Stimulated activated CD4-positive, alpha-beta T cell treated with anti-CD3 and anti-CD28 coated beads, Interleukin-15, amount 100 ng/mL, for 24 hours (primary cell): ENCODE measurements at places on chromosomes 4 and X.

GRCh38 chrX:65821721-65822496 is 154.5 kb downstream of the MSN start:
- DNase-seq = peak; percentile 59

DNA sequence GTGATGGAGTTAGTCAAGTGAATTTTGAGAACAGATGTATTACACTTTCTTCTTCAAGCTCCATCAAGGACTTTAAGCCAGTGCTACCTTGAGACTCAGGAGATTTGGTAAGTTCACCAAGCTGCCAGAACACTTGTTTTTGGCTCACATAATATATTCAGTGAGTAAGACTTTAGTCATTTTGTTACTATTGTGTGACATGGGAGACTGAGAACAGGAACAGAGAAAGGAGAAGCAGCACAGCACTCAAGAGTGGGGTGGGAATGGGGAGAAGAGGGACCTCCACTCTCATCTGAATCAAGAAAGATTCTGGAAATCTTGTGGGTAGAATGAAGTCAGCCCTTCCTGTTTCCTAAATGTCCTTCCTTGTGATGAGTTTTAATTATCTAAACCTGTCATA is 87.3 kb upstream of the TET2 start:
- peak; percentile 23 for DNase-seq

- no peak for DNase-seq
Measured at GRCh38 chr4:76301775-76302162, 4.8 kb upstream of the STBD1 start.

DNA sequence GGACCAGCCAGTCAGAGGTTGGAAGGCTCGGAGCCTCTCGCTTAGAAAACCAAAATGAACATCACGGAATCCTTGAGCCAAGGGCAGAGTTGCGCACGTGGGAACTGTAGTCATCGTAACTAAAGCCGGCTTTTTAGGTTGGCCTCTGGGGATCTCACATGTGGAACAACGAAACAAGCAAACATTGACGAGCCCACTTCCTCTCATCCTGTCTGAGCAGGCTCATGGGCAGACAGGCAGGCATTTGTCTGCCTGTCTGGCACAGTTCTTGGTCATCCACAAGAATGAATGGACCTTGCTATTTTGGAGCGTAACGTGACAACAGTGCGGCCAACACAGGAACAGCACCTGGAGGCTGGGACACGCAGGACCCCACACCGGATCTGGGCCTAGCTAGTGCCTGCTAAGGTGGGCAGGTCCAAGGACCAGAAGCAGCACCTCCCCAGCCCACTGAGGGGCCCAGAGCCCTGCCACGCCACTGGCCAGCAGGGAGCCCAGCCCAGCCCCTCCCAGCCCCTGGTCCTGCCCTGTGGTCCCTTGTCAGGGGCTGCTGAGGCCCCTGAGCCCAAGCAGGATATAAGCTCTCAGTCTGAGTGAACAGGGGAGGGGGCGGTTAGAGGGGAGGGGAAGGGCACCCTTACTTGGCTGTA is 9.2 kb upstream of the TREX2 start:
- no peak for DNase-seq

- no peak for DNase-seq
Measured at GRCh38 chr4:78688366-78688765, 87.8 kb upstream of the BMP2K start.

DNA sequence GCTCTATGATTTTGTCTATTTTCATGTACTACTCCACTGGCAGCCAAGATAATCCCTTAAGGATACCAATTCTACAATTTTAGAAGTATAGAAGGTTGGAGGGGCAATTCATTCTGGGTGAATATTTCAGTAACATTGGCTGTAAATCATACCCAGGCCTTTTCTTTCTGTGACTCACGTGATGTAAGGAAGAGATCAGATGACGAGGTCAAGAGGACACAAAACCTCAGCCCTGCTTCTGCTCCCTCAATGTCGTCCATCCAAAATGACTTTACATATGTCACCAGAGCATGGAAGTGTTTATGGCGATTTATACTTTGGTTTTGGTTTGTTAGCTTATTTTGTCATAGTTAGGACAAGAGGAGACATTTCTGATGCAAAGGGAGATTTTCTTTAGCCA is 70.7 kb upstream of the SLC4A4 start:
- no peak for DNase-seq

- no peak for DNase-seq
Measured at GRCh38 chr4:78464265-78464664, 87.3 kb upstream of the ANXA3 start.

DNA sequence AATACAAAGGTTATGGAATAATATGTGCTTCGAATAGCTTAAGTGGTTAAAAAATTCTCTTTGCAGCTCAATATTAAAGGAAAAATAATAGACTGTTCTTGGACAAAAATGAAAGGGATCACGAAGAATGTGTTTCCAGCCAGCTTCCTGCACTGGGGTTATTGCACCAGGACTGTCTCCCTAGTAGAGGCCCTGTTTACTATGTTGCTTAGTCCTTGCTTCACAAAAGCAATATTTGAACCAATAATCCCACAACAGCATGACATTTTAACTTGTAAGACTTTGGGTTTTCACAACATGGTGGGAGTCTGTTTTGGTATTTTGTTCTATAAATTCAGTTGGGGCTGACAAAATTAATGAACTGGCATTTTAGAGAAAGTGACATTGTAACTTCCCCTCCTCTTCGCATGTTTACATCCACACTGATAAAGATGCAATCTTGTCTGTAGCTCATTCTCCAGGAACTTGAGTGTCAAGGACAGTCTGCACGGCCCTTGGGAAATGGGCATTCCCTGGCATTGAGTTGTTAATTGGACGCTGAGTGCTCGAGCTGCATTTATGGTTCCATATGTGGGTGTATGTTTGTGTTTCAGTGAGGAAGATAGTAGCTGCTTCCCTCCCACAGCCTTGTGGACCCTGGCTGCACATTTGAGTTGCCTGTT is 39.0 kb downstream of the SHROOM2 start:
- no peak for DNase-seq

GRCh38 chr4:17805580-17806155 is 4.9 kb downstream of the DCAF16 start:
- no peak for DNase-seq

GRCh38 chrX:74800062-74800461 is 125.2 kb downstream of the NEXMIF start:
- DNase-seq = no peak

DNA sequence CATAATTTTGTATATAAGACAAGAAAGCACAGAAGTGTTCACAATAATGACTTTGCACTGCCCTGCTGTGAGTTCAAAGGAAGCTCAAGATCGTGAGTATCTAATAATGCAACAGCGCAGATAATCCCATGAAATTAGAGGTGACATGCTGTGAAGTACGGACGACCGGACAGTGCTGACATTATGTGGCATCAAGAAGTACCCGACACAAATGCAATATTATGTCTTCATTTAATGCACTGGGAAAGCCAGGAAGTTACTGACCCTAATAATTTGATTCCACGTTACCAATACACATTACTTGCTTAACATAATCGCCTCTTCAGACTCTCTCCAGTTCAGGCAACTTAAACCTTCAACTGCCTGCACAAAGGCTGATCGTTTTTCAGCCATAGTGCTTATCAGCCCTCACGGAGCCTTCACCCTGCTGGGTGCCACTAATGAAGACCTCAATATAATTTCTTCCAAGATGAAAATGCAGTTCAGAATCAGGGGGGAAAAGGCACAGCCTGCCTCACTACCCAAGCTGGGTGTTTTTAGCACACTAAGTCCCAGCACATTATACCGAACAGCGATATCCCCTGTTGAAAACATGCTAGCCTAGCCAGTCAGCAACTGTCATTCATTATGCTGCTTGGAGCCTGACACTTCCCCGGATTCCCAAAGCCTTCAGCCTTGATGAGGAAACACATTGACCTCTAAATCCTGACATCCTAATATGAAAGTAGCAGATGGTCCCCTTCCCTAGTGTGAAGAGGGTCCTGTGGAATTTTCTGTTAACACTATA is 56.1 kb downstream of the SLC7A11 start:
- no peak for DNase-seq

GRCh38 chr4:144851948-144852347 is 206.0 kb downstream of the HHIP start:
- DNase-seq = no peak

DNA sequence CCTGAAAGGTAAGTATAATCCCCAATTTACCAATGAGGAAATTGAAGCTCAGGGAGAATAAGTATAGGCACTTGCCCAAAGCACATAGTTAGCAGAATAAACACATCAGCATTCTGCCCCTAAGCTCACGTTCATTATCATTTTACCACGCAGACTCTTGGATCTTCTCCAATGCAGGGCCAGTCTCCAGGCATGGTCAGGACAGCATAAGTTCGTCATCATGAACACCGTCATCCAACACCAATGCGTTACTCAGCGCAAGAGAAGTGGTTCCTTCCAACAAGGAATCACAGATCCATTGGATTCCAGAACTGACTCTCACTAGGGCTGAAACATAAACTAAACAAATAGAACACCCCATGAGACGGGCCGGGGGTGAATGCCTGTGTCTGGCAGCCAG is 86.5 kb upstream of the GPM6B start:
- no peak for DNase-seq

- no peak for DNase-seq
Measured at GRCh38 chr4:178836865-178837264, 1394.6 kb upstream of the AGA start.

- no peak for DNase-seq
Measured at GRCh38 chr4:100722866-100723459, 205.1 kb upstream of the EMCN start.

GRCh38 chr4:107050525-107051135 is 14.5 kb upstream of the DKK2 start:
- DNase-seq = no peak

DNA sequence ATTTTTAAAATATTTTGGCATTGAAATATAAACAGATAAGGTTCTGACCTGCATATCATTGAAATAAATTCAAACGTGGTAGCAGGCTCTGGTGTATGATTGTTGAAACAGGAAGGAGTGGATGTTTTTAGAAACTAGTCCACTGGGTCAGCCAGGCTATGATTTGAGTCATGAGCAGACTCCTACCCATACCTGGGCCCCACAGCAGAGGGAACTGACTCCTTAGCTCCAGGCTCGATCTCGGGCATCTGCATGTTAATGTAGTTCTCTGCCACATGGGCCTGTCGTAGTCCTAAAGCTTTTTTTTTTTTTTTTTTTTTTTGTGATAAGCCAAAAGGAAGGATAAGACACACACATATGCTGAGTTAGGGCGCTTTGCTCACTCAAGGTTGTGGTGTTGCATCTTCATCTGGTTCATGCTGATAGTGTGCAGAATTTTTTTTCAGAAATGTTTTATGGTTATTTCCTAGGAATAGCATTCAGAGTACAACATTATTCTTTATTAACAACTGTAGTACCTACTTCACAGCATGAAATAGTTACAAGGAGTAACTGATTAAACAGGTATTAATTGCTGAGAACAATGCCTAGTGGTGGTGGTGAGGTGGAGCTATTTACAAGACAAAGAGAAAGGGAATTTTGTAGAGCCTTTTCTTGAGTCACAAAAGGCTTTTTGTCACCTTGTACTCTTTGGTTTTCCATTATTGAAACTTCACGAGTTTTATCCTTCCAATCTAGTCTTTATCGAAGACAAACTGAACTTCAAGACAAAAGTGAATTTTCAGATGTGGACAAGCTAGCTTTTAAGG is 27.3 kb downstream of the OFD1 start:
- peak; percentile 4 for DNase-seq

- DNase-seq = no peak
Measured at GRCh38 chr4:85682391-85682790, 207.4 kb downstream of the ARHGAP24 start.

DNA sequence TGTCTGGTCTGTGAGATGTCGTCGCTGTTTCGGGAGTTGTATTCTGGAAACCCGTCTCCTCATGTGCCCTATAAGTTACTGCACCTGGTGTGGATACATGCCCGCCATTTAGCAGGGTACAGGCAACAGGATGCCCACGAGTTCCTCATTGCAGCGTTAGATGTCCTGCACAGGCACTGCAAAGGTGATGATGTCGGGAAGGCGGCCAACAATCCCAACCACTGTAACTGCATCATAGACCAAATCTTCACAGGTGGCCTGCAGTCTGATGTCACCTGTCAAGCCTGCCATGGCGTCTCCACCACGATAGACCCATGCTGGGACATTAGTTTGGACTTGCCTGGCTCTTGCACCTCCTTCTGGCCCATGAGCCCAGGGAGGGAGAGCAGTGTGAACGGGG is 1.4 kb downstream of the USP27X start:
- DNase-seq = no peak

DNA sequence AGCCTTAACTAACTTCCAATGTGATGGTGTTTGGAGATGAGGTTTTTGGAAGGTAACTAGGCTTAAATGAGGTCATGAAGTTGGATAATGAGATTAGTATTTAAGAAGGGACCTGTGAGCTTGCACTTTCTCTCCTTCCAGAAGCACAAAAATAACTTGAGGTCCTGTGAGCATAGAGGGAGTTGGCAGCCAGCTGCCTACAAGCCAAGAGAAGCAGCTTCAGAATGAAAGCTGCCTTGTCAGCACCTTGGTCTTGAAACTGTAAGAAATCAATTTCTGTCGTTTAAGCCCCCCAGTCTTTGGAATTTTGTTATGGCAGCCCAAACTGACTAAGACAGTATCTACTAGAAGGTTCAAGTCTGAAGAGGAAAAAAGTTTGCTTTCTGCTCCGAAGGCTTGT is 280.2 kb upstream of the GALNTL6 start:
- no peak for DNase-seq

- no peak for DNase-seq
Measured at GRCh38 chr4:15586066-15586465, 69.1 kb downstream of the FBXL5 start.

DNA sequence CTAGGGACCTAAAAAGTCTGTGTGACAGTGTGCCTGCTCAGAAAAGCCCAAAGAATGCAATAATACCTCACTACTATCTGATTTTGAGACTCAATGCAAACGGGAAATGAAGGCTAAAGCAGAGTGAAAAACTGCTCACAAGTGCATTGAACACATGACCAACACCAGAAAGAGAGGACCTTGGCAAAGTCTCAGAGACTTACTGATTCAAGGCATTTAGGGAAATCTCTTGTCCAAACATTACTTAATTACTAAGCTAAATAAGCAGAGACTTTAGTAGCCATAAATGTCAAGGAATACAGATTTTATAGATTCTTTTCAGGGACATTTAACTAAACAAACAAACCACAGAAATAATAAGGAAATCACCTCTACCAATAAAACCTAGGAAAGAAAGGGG is 916.0 kb downstream of the FSTL5 start:
- no peak for DNase-seq

DNA sequence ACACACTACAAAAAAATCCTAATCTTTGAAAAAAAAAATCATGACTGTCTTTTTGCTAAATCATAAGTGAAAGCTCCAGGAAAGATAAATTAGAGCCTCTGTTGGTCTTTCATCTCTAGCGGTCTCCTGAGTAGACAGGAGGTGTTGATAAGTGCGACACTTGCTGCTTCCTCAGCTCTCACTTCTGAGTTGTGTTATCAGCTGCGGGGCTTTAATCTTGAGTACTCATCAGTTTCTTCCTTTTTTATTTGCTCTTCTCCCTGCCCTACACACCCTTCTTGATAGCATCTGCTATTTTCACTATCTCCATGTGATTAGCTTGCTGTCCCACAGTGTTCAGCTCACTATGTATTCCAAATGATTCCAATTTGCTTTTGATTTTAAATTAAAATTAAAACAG is 1449.2 kb downstream of the C4orf33 start:
- no peak for DNase-seq
